Aorta (tissue), 5 donors: ENCODE measurements at places on chromosomes 2 and 18.

GRCh38 chr2:35503311-35503710 is 852.3 kb upstream of the CRIM1 start:
- DNase-seq: no peak

GRCh38 chr2:47272031-47272864 is 117.1 kb upstream of the STPG4 start:
- DNase-seq: peak; percentile 90

GRCh38 chr2:172478353-172478752 is 51.0 kb downstream of the ITGA6 start:
- no peak for DNase-seq

GRCh38 chr2:138234265-138234664 is 267.3 kb upstream of the SPOPL start:
- DNase-seq: no peak

DNA sequence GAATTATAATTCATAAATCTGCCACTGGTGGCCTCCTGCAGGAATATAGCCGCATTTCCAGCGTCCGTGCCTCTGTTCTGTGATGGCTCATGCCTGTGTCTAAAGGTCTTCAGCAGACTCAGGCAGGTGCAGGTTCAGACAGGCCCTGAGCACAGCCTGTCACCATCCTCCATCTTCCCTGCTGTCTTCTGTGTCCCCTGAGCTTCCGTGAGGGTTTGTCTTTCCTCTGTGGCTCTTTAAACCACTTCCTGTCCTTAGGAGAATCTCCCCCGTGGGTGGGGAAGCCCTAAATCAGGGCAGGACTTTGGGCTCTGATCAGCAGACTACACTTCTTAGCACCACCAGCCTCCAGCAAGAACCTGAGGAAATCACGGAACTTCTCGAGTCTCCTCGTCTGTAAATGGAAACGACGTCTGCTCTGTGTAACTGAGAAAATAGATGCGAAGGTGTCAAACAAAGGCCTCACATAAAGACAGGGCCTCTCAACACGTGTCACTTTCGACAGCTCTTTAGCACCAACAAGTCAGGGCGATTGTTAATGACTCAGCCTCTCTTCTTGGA is 24.1 kb upstream of the NFATC1 start:
- DNase-seq: no peak

DNA sequence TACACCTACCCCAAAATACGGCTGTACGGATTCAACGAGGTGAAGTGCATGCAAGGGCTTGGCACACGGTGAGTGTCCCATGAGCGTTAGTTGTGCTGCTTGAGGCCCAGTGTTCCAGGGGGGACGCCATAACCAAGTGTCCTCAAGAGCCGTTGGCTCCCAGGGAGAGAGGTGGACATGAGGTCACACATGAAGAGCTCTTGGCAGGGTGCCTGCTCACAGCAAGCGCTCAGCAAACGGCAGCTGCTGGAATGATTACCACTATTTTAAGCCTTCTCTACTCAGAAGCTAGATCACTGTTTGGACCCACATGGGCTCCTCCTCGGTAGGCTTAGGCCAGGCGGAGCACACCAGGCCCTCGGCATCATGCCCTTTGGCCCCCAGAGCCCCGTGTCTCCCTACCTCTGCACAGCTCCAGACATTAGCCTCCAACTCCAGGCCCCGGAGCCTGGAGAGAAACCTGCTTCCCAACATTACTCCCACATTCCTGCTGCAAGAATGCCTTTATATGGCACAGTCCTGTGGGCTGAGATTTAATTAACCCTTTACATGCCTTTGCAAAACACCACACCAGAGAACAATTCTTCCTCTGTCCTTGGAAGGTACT is 68.4 kb upstream of the PPP1CB start:
- peak; percentile 81 for DNase-seq

DNA sequence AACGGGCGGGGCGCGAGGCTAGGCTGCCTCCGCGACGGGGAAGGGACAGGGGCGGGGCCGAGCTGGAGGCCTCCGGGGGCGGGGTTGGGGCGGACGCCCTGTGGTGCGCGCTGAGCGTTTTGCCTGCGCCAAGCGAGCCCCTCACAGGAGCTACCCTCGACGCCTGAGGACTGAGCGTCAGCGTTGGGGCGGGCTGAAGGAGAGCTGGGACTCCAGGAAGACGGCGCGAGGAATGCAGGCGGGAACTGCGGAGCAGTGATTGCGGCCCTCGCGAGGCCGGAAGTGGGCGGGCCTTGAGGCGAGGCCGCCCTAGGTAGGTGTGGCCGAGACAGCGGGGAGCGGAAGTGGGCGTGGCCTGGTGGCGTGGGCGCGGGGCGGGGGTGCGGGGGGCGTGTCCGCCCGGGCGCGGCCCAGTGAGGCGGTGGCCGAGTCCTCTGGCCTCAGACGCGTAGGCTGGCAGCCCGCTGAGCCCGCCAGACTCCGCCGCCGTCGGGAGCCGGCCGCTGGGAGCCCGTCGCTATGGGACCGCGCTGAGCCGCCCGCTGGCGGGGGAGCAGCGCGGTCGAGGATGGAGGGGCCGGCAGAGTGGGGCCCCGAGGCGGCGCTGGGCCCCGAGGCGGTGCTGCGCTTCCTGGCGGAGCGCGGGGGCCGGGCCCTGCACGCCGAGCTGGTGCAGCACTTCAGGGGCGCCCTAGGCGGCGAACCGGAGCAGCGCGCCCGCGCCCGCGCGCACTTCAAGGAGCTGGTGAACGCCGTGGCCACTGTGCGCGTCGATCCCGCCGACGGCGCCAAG is at the start of the genes SEPTIN10 and SOWAHC:
Gene SEPTIN10 (minus strand): TSS at position 45 of the 793 bp plus-strand sequence. CDS start 139 bp downstream, outside the sequence.
Gene SOWAHC (plus strand): TSS at position 443 of the 793 bp plus-strand sequence. CDS start 126 bp downstream, at position 569.
- DNase-seq: peak; percentile 99

DNA sequence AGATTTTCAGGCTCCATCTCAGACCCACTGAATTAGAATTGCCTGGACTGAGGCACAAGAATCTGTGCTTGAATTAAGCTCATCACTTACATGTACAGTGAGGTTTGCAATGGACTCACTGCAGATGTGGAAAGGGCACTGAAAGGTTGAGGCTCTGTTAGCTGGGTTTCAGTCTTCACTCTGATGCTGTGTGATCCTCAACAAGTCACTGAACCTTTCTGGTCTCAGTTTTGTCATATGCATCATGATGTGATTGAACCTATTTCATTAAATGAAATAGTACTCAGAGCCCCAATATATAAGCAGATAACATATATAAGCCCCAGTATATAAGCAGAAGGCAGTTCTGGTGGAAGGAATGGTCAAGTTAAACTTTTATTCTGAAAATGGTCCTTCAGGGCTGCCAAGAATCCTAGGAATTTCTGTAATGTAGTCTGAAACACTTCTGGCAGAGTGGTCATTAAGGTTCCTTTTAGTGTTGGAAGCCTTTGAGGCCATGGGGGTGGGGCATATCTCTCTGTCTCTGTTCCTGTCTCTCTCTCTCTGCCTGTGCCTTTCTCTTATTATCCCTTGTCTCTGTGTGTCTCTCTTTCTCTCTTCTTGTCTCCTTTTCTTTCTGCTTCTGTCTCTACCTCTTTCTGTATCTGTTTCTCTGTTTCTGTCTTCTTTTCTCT is 110.4 kb downstream of the ADCYAP1 start:
- DNase-seq: no peak
